ENCODE measurements at places on chromosomes 4 and X.

DNA sequence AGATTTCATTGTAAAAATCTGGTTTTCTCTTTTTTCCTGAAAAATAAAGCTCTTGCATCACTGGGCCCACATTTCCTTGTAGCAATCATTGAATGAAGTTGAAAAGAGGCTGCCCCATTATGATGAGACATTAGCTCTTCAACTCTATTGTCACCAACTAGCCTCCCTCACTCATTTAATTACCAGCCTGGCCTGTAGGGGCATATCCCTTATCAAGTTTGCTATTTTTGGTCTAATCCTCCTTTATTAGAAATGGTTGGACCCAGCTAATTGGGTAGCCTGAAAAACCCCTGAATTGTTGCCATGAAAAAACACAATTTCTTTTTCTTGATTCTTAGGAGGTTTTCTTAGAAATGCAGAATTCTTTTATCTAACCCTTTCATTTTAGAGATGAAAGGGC, 164.6 kb upstream of the CASK start:
- DNase-seq = no peak

- DNase-seq = no peak
These were observed 74.0 kb downstream of the RPA4 start for GRCh38 chrX:96957718-96958117.

DNA sequence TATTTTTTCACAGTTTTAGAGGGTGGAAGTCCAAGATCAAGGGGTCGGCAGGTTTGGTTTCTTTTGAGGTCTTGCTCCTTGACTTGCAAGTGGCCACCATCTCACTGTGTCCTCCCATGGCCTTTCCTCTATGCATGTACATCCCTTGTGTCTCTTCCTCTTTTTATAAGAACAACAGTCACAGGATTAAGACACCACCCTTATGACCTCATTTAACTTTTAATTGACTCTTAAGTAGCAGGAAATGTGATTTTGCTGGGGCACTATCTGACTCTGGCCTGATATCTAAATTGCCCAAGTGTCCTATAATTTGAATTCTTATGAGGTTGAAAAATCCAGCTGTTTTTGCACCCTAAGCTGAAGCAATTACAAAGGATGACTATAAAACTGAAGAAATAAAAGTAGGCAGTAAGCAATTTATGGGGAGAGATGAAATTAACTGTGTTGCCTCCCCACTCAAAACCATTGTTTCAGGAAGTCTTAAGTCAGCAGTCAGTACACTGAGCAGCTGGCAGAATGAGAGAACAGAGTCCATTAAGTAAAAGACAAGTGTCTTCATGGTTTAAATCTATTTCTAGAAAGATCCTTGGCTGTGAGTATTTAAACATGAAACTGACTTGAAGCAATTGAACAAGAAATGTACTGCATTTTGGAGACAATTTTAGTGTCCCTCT, 601.3 kb downstream of the SPRY1 start:
- no peak for DNase-seq

- DNase-seq = no peak
These were observed 172.9 kb upstream of the GLRA2 start for GRCh38 chrX:14356401-14356800.

DNA sequence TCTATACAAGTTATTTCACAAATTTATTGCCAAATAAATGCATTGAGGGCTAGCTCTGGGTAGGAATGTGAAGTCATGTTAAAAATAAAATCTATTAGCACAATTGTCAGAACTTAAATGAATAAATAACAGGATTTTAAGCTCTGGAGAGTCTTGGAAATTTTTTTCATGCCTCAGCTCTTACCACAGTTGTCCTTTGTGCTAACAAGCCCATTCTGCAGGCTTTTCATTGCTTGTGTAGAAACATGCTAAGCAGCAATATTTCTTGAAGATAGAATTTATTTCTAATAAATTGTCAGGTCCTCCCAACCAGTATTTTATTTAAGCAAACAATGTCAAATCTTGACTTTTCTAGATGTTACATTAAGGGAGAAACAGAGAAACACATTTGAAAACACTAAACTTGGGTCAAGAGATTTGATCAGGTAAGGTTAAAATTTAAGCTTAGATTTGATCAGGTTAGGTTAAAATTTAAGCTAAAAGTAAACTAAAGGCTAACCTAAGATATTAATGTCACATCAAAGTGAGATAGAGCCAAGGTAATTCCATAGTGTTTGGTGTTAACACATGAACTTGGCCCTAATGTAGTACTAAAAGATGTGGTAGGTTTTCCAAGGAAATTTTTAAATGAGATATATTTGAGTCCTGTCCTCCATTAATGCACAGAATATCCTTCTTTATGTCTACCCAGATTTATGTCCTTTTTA, 179.1 kb upstream of the IL1RAPL1 start:
- no peak for DNase-seq

DNA sequence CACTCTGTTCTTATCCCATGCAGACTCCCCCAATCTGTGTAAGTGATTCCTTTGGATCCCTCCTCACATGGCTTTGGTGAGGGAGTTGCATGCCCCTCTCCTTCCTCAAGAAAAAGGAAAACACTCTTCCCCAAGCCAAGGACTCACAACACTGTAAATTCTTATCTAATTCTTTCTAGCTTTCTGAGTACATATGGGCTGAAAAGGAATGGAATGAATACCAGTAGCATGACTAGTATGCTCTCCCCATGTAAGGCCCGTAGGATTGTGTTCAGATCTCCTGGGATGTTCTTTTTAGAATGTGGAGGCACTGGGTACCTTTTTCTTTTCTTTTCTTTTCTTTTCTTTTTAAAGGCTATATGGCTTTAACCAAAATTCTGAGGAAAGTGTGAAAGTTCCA, 17.0 kb upstream of the MAGED1 start:
- no peak for DNase-seq

GRCh38 chr4:151806511-151806927, 45.7 kb upstream of the GATB start:
- no peak for DNase-seq

DNA sequence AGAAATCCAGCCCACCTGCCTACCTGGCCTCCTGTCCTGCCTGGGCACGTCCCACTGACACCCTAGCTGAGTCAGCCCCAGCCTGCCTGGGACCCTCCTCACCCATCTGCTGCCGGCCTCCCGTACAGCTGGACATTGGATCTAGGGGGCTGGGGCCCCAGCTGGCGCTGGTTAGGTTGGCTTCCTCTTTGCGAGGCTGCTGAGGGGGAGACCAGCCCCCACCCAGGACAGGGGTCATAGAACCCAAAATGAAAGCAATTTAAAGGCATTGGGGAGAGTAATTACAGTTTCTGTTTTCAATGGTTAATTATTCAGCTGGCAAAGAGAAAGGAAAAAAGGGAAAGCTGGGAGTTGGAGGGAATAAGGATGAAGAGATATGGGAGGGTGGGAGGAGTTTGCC, 15.8 kb downstream of the EFNB1 start:
- DNase-seq = no peak

- no peak for DNase-seq
These were observed 478.4 kb upstream of the ADGRL3 start for GRCh38 chr4:60721685-60722084.

GRCh38 chr4:139749338-139749737, 83.7 kb downstream of the MGST2 start:
- no peak for DNase-seq

- DNase-seq = no peak
These were observed 30.9 kb upstream of the HSD17B13 start for GRCh38 chr4:87353592-87353991.

GRCh38 chr4:126223784-126224407, 909.1 kb downstream of the FAT4 start:
- DNase-seq = no peak

- DNase-seq = no peak
These were observed 10.5 kb upstream of the TBC1D19 start for GRCh38 chr4:26573389-26573794.

DNA sequence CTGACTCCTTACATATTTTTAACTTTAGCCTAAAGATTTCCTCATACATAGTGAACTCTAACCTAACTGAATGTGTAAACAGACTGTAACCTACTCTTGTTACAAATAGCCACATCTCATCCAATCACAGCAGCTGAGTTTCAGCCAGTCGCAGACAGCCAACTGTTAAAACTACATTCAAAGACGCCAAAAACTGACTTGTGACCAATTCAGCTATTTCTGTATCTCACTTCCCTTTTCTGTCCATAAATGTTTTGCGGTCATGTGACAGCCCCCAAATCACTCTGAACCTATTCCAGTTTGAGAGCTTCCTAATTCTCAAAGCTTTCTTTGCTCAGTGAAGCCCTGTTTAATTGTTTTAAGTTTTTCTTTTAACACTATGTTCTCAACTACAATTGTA, 2731.9 kb downstream of the ARAP2 start:
- DNase-seq = no peak

DNA sequence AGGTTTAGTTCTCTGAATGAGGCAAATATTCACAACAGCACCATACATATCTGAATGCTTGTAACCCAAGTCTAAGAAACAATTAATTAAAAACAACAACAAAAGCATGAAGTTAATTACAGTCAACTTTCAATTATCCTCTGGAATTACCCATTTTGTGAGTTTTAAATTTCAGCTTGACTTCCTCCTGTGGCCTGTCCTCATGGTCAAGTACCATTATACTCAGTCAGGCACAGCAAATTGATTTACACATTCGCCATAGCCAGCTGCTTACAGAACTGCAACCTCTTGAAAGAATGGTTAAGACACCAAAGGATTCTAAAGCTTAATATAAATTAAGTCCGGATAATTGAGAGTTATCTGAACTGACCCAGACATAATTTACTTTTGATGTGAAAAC, 306.5 kb downstream of the CAMK2D start:
- DNase-seq = no peak

- DNase-seq = no peak
These were observed 15.8 kb upstream of the IL21 start for GRCh38 chr4:122636697-122637096.

GRCh38 chr4:68180849-68181526, 51.3 kb upstream of the TMPRSS11F start:
- no peak for DNase-seq

Data from upper lobe of right lung (tissue), 1 donor.